Midbrain (tissue), 1 donor: ENCODE measurements at places on chromosomes 1 and 21.
A peak's percentile ranks its signal among the peaks of the same experiment; 100 is the strongest.

GRCh38 chr1:22234476-22235030 lies 91.7 kb upstream of the WNT4 start:
- no peak for DNase-seq

DNA sequence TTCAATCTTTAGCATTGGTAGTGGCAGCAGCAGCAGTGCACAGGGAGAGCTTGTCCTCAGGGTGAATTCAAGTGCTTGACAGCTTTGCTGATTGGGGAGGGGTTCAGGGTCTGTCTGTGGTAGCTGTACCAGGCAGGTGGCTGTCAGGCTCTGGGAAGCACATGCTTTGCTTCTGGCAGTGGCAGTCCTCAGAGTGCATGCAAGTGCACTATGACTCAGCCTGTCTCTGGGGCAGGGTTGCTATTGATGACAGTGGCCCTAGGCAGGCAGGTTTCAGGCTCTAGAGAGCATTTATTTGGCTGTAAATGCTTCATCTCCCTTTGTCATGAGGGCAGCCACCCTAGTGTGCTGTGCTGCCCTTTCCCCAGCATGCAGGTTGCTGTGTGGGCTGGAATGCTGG lies 251.9 kb upstream of the LRRC7 start:
- DNase-seq = no peak

DNA sequence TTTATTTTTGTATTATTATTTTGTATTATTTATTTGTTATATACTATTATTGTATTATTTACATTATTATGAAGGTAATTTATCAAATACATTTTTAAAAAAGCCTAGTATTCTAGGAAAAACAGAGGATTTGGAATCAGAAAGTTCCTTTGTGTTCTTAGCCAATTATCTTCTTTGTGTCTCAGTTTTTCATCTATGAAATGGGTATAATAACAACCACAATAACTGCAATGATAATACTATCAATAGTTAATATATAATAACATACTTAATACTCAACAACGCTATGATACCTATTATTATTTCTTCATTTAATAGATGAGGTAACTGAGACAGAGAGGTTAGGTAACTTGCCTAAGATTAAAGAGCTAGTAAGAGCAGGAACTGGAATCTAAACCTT lies 80.4 kb upstream of the GNG4 start:
- no peak for DNase-seq

DNA sequence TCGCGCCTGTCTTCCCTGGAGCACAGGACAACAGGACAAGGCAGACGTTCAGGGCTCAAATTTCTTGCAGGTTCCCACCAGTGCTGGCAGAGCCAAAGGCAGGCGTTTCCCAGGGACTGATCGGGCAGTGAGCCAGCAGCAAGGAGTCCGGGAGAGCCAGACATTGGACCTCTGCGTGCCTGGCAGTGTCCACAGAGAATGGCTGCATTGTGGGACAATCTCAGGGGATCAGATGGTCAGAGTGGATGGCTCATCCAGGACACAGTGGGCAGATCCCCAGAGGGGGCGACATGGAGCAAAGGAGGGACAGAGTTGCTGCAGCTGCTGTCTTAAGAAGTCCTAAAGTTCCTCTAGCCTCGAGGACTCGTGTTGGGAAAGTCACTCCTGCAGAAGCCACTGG lies 4.6 kb downstream of the TMEM63A start:
- DNase-seq = peak; percentile 89

DNA sequence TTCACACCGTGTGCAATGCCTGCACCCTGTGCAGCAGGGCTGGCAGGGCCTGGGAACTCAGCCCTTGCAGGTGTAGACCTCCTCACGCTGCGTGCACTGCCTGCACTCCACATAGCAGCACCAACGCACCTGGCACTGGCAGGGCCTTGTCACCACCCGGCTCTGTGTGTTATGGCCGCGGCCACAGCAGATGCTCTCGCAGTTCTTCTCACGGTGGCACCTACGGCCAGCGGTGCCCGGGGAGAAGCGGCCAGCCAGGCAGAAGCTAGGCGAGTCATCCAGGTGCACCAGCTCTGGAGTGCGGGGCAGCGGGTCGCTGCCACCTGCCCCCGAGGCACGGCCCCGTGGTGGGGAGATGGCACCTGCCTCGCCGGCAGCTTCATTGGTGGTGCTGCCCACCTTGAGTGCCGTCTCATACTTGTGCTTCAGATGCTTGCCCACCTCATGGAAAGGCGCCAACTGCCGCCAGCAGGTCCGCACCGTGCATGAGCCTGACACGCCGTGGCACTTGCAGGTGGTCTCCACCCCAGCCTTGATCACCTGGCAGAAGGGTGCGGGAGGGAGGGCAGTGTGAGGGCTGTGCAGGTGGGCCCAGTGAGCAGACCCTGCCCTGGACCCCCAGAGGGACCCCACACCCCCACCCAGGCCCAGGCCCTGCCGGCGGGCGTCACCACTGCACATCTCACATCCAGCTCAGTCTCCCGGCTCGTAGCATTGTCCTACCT lies 26.1 kb downstream of the WNT9A start:
- DNase-seq = no peak

GRCh38 chr1:235225299-235225698 lies 64.2 kb upstream of the RBM34 start:
- no peak for DNase-seq

GRCh38 chr1:107990606-107991005 lies 25.6 kb upstream of the VAV3 start:
- DNase-seq = no peak

DNA sequence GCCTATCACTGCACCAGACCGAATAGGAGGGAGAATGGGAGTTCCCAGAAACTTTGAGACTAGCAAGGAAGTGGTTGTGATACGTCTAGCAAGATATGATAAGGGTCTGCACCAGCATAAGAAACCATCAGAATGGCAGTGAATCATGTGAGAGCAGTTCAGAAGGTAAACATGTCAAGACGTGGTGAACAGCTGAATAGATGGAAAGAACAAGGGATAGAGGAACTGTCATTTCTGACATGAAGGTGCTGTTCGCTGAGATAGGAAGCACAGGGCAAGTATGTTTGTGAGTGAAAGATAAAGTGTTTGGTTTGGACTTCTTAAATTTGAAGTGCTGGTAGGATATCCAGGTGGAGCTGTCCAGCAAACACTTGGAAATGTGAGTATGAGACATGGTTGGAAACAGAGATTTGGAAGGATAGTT lies 1.1 kb upstream of the AGO1 start:
- DNase-seq = no peak

DNA sequence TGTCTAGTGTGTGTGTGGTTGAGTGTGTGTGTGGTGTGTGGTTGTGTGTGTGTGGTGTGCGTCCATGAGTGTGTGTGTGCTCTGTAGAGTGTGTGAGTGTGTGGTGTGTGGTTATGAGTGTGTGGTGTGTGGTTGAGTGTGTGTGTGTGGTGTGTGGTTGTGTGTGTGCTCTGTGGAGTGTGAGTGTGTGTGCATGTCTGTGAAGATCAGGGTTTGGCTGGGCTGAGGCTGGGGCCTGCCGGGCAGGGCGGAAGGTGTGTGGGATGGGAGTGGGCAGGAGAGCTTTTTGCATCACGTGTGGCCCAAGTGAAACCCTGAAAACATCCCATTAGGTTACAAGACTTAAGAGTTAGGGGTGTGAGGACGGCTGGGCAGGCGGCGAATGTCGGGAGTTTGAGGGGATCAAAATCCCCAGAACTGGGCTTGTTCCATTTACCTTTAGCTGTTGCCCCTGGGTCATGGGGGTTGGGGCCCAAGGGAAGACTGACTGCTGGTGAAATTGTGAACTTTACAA lies 2.9 kb upstream of the FCMR start:
- DNase-seq = no peak

GRCh38 chr21:16028142-16028541 lies 298.4 kb downstream of the USP25 start:
- DNase-seq = no peak

GRCh38 chr1:29425631-29426030 lies 189.3 kb downstream of the PTPRU start:
- no peak for DNase-seq

- no peak for DNase-seq
Measured at GRCh38 chr1:44635439-44635838, 38.8 kb downstream of the TMEM53 start.

GRCh38 chr1:53365437-53366063 lies 37.7 kb upstream of the LRP8 start:
- DNase-seq = no peak

- DNase-seq = no peak
Measured at GRCh38 chr1:29963946-29964345, 727.6 kb downstream of the PTPRU start.

GRCh38 chr1:53350853-53351767 lies 23.2 kb upstream of the LRP8 start:
- no peak for DNase-seq

DNA sequence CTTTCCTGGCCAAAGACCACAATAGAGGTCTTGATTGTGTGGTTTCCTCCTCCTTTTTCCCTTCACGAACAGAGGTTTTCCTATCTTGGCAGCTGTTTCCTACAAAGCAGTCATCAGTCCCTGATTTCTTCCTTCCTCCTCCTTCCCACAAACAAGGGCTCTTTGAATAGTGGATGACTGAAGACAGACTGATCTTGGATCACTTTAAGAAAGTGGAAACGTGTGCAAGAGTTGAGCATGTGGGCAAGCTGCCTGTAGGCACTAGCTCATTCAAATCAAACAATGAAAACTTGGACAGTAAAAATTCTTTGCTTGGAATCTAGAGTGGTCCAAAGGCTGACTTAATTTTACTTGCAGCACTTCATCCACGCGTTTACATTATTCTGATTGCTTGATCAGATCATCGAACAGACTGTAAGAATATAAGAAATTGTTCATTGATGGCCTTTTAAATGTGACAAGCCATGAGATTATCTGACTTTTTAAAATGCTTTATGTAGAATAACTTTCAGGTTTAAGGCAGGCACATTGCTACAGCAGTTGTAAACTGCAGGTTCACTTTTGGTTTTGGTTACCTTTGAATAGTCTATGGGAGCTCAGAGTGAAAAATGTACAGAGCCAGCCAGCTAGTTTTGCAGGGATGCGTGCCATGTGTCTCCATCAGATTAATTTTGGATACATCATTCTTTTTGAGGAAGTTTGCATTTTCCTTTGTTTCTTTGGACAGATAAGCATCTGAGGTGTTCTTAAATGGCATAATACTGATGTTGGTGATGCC lies 34.4 kb downstream of the ADGRL2 start:
- no peak for DNase-seq

DNA sequence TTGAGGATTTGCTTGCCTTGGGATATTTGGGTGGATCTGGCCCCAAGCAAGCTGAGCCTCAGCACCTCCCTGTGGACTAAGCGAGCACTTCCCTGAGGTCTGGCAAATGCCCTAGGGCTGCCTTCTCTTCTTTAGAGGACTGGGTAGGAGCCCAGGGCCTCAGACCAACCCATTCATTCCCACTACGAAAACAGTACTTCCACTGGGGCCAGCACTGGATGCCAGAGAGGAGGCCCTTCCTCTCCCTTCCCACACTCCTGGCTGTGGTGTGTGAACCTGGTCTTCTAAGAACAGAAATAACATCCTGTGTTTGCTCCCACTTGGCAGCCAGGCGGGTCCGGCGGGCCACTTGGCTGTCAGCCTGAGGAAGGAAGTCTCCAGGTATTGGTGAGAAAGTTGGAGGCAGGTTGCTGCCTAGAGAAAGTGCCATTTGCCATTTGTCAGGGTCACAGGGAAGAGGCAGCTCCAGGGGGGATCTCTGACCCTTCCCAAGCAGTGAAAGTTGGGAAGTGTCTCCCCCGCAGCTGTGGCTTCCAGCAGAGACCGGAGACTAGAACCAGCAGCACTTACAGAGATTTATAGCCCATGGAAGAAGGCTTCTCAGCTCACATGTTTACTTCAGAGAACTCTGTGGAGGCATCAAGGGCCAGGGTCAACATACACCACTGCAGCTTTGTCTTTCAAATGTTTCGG lies 323.5 kb downstream of the SIPA1L2 start:
- no peak for DNase-seq

GRCh38 chr21:44089001-44089911 lies 17.9 kb upstream of the PWP2 start:
- DNase-seq = no peak

DNA sequence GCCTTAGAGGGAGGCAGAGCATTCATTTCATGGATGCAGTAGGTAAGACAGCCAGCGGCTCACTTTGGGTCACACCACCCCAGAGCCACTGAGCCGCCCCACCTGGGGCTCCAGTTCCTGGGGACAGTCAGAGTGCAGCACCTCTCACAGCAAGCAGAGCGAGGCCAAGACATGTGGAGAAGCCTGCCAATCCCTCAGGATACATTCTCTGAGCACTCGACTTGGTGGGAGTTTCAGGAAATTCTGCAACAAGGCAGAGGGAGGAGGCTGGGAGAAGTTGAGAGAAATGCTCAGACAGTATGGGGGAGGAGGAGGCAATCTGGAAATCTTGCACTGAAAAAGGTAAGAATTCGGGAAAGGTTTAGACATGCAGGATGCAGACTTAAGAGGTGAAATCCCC lies 60.8 kb upstream of the WLS start:
- DNase-seq = peak; percentile 24

- no peak for DNase-seq
Measured at GRCh38 chr1:110916669-110917306, 43.8 kb downstream of the CD53 start.

DNA sequence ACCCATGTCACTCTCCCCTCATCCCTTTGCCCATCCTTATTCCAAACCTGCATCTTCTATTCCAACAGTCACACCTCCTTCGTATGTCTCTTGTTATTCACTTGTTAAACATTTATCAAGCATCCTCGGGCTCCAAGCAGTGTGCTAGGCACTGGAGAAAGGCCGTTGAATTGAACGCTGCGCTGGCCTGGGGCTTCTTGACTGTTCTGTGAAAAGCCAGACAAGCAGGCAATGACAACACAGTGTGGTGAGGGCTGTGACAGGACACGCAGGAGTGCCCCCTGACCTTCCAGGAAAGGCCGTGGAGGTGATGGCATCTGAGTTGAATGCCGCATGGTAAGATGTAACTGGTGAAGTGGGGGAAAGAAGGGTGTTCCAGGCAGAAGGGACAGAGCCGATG lies 19.2 kb downstream of the ETV3 start:
- DNase-seq = no peak

- peak; percentile 5 for DNase-seq
Measured at GRCh38 chr1:61005614-61006580, 76.5 kb upstream of the NFIA start.

GRCh38 chr1:212545941-212546635 lies 62.5 kb upstream of the ATF3 start:
- DNase-seq = peak; percentile 25

DNA sequence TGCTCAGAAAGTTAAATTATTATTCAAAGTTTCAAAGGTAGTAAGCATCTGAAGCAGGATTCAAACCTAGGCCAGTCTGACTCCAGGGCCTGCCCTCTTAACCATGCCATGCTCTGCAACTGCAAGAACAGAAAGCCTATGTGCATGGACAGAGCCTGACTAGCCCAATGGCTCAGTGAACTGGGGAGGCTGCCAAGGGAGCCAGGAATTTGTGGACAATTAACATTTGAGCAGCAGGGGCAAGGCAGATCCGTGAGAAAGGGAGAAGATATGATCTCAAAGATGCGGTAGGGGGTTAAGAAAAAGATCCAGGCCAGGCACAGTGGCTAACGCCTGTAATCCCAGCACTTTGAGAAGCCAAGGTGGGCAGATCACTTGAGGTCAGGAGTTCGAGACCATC lies 6.5 kb upstream of the ATP1A4 start:
- DNase-seq = no peak

DNA sequence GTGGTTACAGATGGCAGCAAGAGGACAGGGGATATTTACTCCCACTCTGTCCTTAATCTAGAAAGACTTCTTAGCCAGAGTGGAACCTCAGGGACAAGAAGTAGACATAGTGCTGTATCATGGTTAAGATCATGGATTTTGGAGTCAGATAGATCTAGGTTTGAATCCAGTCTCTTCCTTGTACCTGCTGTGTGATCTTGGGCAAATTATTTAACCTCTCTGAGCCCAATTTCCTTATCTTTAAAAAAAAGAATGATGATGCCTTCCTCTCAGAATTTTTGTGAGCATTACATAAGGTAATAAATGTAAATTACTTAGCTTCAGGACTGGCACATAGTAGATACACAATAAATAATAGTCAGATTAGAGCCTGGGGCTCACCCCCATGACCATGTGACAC lies 78.4 kb downstream of the TAS1R2 start:
- no peak for DNase-seq
